ENCODE measurements at places on chromosomes 13 and 19.

GRCh38 chr13:88586263-88586662 lies 915.1 kb downstream of the SLITRK5 start:
- H3K4me3 ChIP-seq = no peak overlapping the region
- H3K27ac ChIP-seq = no peak overlapping the region
- DNase-seq = no peak
- no peaks in the 10 kb centered on the region for H3K36me3 ChIP-seq
- no peaks in the 10 kb centered on the region for H3K27me3 ChIP-seq

GRCh38 chr13:110354715-110355473 lies 47.8 kb downstream of the COL4A2 start:
- H3K36me3 ChIP-seq = peaks cover 7% of the 10 kb centered on the region
- H3K27ac ChIP-seq = peak overlapping the region; percentile 92
- H3K4me1 ChIP-seq = peaks cover 28% of the 10 kb centered on the region
- H3K4me3 ChIP-seq = peak overlapping the region; percentile 38
- DNase-seq = no peak

- no peaks in the 10 kb centered on the region for H3K4me1 ChIP-seq
- peak; percentile 40 for DNase-seq
- no peak overlapping the region for H3K27ac ChIP-seq
- no peaks in the 10 kb centered on the region for H3K27me3 ChIP-seq
- H3K36me3 ChIP-seq = no peaks in the 10 kb centered on the region
- H3K4me3 ChIP-seq = no peak overlapping the region
These were observed 23.1 kb upstream of the TNFSF14 start for GRCh38 chr19:6693056-6693471.

GRCh38 chr13:105048677-105049076 lies 1486.8 kb downstream of the EFNB2 start:
- no peak overlapping the region for H3K27ac ChIP-seq
- H3K36me3 ChIP-seq = no peaks in the 10 kb centered on the region
- DNase-seq = no peak
- no peak overlapping the region for H3K4me3 ChIP-seq

- no peak overlapping the region for H3K27ac ChIP-seq
- H3K27me3 ChIP-seq = no peaks in the 10 kb centered on the region
- H3K36me3 ChIP-seq = no peaks in the 10 kb centered on the region
These were observed 72.3 kb upstream of the RFC3 start for GRCh38 chr13:33745370-33746324.

DNA sequence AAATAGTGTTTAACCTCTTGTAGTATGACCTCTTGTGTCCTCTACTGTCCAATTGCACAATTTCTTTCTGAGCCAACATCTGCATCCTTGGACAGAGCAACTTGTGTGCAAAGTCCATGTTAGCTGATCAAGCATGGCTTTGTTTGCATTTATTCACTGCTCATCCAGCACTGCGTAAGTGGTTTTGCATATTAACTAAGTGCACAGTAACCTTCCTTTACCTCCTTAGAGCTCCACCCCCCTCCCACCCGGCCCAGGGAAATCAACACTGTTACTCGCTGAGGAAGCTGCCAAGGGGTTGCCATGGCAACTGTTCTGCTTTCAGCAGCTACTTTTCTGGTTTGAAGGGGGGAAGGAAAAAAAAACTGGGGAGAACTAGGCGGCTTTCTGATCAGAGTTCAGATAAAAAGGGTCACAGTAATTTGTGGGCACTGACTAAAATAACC lies 153.5 kb upstream of the KLF12 start:
- no peak overlapping the region for H3K27ac ChIP-seq
- peak overlapping the region; percentile 26 for H3K4me3 ChIP-seq
- H3K27me3 ChIP-seq = no peaks in the 10 kb centered on the region
- H3K4me1 ChIP-seq = peaks cover 26% of the 10 kb centered on the region
